ENCODE measurements at places on chromosomes 1 and 21.

DNA sequence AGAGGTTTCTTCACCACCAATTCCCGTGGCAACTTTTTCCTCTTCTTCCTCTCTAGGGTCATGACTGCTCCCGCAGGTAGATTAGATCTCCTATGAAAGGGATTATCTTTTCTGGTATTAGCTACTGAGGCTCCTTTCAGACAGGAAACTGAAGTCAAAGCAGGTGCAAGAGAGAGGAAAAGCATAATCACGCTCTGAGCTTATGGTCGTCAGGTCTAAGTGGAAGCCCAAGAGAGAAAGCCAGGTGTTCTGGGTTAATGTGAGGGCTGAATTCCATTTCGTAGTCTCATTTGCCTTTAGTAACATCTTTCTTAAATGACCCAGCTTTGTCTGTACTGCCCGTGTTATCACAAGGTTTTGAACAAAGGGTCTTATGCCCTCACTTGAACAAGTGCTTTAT is 8.3 kb upstream of the MAP3K21 start:
- DNase-seq, result no peak

DNA sequence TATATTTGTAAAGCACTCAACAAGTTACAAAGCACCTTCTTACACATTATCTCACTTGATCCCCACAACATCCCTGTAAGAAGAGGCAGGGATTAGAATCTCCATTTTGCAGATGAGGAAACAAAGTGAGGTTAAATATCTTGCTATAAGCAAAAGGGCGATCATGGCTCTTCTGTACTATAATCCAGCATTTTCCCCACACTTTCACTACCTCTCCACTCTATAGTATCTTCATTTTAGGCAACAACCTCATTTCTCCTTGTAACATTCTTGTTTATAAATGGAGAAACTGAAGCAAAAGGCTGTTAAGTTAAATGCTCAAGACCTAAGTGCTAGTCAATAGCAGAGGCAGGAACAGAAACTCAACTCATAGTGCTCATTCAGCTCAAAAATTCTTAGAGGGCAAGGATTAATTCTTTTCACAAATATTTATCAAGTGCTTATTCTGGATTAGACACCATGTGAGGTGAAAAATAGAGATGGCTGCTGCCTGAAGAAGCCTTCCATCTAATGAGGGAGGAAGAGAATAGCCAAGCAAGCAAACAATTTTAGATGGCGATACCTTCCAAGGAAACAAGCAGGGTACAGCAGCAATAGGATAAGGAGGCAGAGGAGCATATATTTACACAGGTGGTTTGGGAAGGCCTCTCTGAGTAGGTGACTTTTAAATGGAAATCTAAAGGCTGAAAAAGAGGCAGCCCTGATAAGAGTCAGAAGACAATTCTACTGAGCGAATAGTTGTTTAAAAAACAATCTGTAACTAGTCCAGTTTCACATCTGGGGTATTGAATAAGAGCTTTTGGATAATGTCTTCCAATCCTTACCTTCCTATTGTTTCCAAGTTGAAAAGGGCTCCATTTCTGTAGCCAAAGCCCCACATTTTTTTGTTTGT is 3.5 kb downstream of the ERRFI1 start:
- DNase-seq, result no peak

DNA sequence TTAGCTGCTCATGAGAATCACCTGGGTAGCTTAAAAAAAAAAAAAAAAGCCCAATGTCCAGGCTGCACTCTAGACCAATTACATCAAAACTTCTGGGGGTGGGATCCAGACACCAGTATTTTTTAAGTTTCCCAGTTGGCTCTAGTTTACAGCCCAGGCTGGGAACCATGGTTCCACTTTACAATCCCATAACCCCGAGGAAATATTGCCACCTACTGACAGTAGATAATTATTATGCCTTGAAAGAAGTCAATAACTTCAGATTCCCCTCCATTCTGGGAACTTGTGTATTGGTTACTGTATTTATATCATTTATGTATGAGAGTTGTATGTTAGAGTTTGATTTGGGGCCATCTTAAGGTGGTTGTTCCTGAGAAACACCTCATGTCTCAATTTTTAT is 100.2 kb downstream of the SPATA46 start:
- peak; percentile 27 for DNase-seq

GRCh38 chr1:239706245-239706892 is 320.0 kb downstream of the CHRM3 start:
- no peak for DNase-seq

GRCh38 chr1:42679364-42679983 is 2.7 kb upstream of the YBX1 start:
- DNase-seq, result no peak
